ENCODE measurements at places on chromosomes 7 and 10.
A peak's percentile ranks its signal among the peaks of the same experiment; 100 is the strongest.

- no peak for DNase-seq
Observed at GRCh38 chr7:140866926-140867325, 57.8 kb downstream of the BRAF start.

GRCh38 chr7:159107161-159107892 lies 37.3 kb downstream of the VIPR2 start:
- no peak for DNase-seq

- DNase-seq = no peak
Observed at GRCh38 chr7:2604608-2605174, 27.1 kb upstream of the TTYH3 start.

DNA sequence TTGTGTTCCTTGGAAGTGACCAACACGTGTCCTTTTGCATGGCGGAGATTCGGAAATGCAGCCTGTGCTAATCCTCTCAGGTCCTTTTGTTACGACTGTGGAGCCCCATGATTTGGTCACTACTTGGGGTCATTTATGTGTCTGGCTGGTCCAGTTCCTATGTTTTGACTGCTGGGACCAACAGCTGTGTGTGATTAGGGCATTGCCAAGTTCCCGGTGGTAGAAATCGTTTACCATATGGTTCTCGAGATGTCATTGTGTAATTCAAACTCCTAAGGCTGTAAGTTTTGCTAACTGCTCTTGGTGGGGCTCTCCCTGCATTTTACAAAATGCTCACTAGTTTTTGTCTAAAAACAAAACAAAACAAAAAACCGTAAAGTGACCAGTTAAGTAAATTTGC lies 62.0 kb downstream of the CCNY start:
- no peak for DNase-seq

DNA sequence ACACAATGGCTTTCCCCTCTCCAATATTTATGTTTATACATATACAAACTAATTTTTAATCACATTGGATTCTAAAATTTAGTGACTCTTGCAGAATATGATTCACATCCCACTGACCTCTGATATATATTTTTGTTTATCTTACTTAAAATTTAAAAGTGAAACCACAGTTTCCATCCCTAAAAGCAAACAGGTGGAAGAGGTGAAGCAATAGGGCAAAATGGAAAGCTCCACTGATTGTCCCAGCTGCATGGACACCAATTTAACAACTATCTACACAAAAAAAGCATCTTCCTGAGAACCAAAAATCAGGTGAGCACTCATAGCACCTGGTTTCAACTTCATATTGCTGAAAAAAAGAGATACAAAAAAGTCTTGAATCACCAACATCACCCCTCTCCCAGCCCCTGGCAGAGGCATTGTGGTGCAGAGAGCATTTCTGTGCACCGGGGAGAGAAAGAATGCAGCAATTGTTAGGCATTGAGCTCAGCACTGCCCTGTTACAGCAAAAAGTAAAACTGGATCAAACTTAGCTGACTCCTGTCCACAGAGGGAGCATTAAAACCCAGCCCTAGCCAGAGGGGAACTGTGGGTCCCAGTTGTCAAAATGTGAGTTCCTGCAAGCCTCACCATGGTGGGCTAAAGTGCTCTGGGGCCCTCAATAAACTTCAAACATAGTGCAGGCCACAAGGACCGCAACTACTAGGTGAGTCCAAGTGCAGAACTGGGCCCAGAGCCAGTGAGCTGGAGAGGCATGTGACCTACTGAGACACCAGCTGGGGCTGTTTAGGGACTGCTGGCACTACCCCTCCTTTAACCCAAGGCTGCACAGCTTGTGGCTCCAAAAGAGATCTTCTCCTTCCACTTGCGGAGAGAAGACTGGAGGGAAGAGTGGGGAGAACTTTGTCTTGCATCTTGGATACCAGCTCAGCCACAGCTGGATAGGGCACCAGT lies 92.1 kb downstream of the SIRT1 start:
- DNase-seq = no peak

GRCh38 chr7:3585826-3586225 lies 284.8 kb downstream of the SDK1 start:
- DNase-seq = no peak

DNA sequence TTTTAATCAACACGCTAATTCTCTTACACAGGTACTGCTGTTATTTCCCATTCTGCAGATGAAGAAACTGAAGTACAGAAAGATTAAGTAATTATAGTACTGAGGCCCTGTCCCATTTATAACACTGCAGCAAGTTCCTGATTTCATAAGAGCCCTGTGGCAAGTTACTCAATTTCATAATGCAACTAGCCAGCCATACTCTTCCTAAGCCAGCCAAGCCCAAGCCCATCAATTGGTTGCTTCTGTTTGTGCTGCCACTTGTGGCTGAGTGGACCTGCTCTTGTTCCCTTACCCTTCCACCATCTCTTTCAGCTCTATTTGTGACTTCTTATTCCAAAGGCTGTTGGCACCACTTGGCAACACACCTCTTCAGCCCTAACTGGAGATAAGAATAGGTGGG lies 19.7 kb upstream of the PRPF18 start:
- DNase-seq = no peak

- no peak for DNase-seq
Observed at GRCh38 chr7:121957626-121958025, 84.7 kb downstream of the PTPRZ1 start.

DNA sequence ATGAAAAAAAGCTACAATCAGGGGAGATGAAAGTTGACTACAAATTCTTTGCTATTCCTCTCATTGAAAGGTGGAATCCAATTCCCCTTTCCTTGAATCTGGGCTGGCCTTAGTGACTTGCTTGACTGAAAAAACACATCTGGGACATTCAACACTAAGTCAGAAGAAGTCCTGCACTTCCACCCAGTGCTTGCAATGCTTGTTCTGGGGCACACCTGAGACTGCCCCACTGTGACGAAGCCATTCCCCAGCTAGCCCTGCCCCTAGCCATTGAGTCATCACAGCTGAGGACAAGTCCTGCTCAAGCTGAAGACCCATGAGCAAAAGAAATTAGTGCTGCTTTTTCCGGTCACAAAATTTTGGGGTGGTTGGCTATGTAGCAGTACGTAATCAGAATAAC lies 19.2 kb upstream of the GRID1 start:
- DNase-seq = no peak

DNA sequence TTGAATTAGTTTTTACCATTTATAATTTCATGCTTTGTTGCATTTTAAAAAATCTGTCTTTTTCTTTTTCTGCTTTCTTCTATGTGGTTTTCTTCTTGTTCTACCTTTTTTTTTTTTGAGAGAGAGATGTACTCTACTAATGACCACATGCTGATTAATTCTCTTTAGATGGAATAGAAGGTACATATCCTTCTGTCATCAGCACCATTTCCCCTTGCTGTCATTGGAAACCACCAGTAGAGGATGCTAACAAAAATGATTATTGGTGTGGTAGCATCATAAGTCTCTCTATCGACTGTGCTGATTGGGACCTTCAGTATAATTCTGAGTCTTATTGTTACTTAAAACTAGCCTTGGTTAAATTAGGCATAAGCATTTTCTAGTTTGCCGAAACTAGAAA lies 3.6 kb downstream of the ZEB1 start:
- no peak for DNase-seq

- peak; percentile 29 for DNase-seq
Observed at GRCh38 chr10:12484941-12485805, 135.8 kb downstream of the CAMK1D start.

DNA sequence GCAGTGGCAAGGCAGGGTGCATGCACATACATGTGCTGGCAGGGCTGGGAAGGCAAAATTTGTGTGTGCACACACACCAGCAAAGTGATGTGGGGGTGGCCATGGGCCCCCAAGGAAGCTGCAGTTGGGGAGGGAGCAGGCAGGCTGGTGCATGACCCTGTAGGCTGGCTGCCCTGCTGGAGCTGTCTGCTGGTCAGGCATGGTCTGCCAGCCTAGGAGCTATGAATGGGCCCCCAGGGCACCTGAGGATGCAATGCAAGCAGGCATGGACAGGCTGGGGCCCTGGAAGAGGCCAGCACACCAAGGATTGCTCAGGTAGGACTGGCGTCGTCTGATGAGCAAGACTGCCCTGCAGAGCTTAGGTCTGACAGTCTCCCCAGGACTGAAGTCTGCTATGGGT lies 18.2 kb upstream of the PPP1R3A start:
- no peak for DNase-seq

DNA sequence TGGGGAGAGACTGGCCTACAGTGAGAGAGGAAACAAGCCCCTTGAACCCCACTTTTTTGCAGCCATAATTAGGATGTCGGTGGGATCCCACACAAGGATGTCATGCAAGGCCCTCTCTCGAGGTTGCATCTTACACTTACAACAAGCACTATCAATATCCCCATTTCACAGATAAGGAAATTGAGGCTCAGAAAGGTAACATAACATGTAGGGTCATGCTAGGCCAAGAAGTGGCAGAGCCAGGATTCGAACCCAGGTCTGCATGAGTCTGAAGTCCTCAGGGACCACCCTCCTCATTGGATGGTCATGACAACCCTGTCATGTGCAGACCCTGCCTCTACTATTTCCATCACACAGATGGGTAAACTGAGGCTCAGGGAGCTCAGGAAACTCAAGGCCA lies 123.5 kb downstream of the C10orf105 start:
- DNase-seq = no peak

- DNase-seq = no peak
Observed at GRCh38 chr7:24137338-24137737, 146.7 kb upstream of the NPY start.

GRCh38 chr7:73774923-73775322 lies 4.9 kb upstream of the CLDN3 start:
- no peak for DNase-seq

DNA sequence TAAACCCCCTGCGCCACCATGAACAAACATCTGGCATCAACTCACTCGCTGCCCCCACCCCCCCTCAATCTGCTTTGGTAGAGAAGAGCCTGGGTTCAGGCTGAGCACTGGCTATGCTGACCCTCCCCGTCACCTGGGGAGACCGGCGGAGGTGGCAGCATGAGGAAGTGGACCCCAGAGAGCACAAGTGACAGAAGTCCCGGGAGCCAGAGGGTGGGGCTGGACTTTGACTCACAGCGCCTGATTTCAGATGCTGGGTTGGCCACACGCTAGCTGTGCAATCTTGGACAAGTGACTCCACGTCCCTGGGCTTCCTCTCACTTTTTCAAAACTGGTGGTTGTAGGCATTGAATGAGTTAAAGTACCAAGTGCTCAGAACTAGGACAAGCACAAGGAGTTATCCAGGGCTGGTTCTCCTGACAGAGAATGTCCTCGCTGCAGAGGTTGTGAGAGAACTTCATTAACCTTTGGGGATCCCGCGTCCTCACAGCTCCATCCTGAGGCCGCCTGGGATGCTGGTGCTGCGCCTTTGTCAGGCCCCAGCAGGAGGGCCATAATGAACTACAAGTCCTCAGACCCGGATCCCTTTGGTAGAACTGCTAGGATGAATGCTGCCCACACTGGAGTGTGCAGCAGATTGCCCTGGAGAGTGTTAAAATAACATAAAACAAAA lies 48.8 kb upstream of the RASGEF1A start:
- DNase-seq = no peak

GRCh38 chr10:94602729-94603515 lies 57.3 kb downstream of the HELLS start:
- DNase-seq = no peak

GRCh38 chr7:99005776-99006175 lies 127.4 kb downstream of the TRRAP start:
- no peak for DNase-seq

GRCh38 chr7:44261240-44261639 lies 60.5 kb downstream of the YKT6 start:
- DNase-seq = no peak

DNA sequence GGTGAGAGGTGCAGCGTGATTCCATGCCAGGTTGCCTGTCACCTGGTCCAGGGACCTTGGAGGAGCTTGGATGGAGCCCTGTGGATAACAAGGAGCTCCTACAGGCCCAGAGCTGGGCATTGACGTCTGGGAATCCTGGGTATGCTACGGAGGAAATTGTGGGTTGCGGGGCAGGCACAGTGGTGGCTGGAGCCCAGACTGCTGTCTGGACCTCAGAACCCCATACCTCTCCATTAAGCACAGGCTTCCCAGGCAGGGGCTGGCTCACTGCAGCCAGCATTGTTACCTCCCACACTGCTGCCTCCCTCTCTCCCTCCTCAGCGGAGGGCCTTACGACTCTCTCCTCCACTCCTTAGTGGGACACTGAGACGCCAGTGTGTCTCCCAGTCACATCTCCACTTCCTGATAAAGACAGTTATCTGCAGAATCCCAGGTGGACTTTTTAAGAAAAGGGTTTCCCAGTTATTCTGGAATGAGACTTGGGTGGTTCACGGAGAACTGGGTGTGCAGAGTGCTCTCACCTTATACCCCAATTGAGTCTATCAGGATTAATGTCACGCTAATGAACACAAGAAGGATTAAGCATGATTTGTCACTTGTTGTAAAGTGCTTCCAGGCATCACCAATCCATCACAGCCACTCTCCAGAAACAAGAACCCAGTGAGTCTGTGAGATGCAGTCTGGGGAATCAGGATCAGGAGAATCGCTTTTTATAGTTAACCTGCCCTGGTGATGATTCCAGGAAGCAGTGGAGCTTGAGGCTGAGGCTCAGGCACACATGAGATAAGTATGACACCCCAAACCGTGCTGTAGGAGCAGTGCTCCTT lies 309.4 kb downstream of the RPS24 start:
- no peak for DNase-seq

- DNase-seq = no peak
Observed at GRCh38 chr10:29691564-29692072, 56.8 kb upstream of the SVIL start.

DNA sequence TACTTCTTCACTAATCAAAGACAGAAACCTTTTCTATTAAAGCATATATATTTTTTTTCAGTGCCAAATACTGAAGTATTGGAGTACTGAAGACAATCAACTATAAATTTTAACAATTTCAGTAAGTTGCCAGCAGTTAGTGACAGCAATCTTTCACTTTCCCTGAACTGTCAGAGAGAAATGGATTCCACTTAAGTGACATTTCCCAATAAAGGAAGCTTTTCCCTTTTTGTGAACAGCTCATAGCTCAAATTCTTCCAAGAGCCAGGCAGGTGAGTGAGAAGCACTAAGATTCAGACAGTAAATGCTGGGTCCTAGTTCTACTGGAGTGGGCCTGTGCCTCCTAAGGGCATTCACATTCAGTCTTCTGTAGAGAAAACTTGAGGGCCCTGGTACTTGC lies 142.0 kb downstream of the SRPK2 start:
- DNase-seq = no peak

Measured in activated B cell treated with CpG ODN at 0.5 μM for 24 hours (primary cell).